ENCODE measurements at places on chromosomes 6 and 20. TPM values are rescaled to one million over a fixed set of nuclear protein-coding genes. Genes with fewer than 3 reads are reported as not detected.

DNA sequence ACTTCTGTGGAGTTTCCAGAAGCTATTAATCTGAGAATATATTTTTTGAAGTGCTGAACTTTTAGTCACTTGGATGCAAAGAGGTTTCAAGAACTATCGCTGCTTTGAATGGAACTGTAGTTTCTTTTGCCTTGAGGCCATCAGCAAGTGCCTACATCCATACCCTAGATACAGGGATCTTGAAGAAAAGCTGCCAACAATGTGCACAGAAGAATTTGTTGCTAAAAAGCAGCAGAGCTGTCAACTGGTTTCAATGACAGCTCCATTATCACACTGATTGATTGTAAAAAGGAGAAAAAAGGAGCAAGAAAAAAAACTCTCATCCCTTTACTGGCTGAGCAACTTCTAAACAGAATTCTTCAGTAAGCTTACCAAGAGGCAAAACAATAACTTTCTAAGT is 251.0 kb upstream of the NRSN1 start:
- H3K27ac ChIP-seq: no peak overlapping the region
- no peak overlapping the region for H3K4me3 ChIP-seq
- DNase-seq: no peak
- no peaks in the 10 kb centered on the region for H3K27me3 ChIP-seq
- H3K4me1 ChIP-seq: no peaks in the 10 kb centered on the region

Gene MYT1
- not detected for total RNA-seq

- H3K36me3 ChIP-seq: peaks cover 4% of the 10 kb centered on the region
- no peak for DNase-seq
- no peaks in the 10 kb centered on the region for H3K27me3 ChIP-seq
Observed at GRCh38 chr6:44255105-44255808, 2.1 kb downstream of the SLC35B2 start.

GRCh38 chr6:96725296-96725695 is 112.0 kb downstream of the GPR63 start:
- no peak for DNase-seq
- H3K27ac ChIP-seq: no peak overlapping the region
- H3K27me3 ChIP-seq: no peaks in the 10 kb centered on the region
- no peaks in the 10 kb centered on the region for H3K36me3 ChIP-seq
- H3K4me1 ChIP-seq: no peaks in the 10 kb centered on the region

Gene CRIP3
- 1.6 TPM for total RNA-seq

Measured in breast epithelium (tissue), 4 donors.